ENCODE measurements at places on chromosomes 7 and 10. TPM values are rescaled to one million over a fixed set of nuclear protein-coding genes. Genes with fewer than 3 reads are reported as not detected.

Gene TSPAN12
- 43.4 TPM for total RNA-seq

Gene IFRD1
- 68.0 TPM for total RNA-seq

Gene UBE2D4
- 20.7 TPM for total RNA-seq

Gene PLAU
- total RNA-seq: 10.3 TPM
